ENCODE measurements at places on chromosomes 12 and 14.

DNA sequence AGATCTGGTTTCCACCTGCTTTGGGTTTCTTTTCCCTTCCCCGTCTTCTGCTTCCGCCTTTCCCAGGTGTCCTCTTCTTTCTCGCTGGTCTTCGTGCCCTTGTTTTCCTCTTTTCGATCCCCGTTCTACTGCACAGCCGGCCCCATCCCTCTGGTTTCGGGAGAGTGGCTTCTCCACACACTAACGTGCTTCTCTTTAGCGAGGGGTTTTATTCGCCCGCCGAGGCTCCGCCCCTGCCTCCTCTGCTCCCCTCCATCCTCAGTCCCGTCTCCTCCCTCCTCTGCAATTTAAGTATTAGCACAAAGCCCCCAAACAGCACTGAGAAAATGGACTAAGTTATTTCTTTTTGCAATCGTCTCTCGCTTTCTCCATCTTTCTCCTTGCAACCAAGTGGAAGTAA lies at the start of gene SLC7A8:
Gene SLC7A8, minus strand, starts transcription at position 182 of the 400 bp plus-strand sequence. CDS start 746 bp downstream, outside the sequence.
- DNase-seq, result no peak

GRCh38 chr12:15988983-15989755 lies 78.0 kb downstream of the DERA start:
- no peak for DNase-seq

DNA sequence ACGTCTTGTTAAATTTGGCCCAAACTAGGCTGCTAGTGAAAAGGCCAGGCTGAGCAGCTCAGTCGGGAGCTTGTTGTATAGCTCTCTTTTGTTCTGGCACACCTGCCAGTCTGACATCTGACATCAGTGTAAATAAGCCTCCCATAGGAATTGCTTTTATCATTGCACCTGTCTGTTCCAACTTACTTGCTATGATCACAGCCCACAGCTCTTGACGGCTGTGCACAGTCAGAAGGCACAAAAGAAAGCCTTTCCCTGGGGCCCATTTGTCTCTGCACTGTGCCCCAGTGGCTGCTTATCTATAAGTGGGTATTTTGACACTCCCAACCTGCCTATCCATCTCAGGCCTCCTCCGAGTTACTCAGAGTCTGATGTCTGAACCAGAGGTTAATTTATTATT lies 324.5 kb downstream of the NUAK1 start:
- no peak for DNase-seq

DNA sequence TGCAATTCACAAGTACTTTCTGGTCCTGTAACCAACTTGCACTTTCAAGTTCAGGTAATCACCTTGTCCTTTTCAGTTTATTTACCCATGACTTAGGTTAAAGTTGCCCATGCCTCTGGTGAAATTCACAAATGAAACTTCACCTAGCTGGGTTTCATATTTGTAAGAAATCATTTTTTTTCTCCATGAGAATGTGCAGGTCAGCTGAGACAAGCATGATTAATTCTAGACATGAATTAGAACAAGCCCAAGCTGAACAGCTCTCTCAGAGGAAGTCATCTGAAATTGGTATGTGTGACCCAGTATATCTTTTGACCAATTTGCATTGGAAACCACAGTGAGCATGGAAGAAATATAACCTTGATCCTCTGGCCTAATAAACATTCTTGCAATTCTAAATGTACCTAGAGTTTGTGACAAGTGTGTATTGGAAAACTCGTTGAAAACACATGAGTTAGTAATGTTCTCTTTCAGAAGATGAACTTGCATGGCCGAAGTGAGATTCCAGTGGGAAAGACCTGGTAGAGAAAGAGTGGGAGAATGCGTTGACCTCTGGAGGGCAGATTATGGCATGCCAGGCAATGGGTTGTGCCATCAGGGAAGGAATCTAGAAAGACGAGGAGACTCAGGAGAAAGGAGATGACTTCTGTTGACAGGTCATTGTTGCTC lies 486.5 kb downstream of the ZFP36L1 start:
- no peak for DNase-seq

DNA sequence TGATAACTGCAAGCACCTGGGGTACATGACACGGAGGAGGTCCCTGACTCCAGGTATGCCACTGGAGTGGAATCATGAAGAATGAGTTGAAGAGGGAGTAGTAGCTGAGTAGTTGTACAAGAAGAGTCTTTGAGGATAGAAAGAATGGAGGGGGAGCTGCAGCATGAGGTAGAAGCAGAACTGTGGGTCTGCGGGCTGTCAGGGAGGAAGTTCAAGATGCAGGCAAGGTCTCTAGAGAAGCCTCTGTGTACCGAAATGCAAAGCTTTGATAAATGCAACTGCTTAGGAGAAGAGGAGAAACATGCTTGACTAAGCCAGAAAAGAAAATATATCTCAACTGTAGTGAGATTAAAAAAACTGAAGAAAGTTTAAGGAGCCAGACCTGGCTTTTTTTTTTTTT lies 91.5 kb downstream of the CPNE8 start:
- DNase-seq, result peak; percentile 42

DNA sequence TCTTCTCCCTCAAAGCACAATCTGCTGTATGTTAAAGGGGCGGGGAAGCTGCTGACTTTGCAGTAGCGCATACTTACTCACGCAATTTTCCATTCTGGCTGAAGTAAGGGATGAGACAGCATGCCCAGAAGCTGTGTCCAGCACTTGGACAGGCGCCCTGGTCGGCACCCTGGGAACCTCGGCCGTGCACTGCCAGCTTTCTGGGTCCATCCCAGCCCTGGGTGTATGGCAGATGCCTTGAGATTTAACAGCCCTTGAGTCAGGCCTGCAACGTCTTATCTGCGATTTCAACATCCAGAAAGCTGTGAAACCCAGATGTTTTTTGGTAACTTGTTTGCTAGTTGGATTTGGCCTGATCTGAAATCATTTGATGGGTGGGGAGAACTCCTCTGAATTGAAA lies 16.1 kb downstream of the EML1 start:
- DNase-seq, result no peak

DNA sequence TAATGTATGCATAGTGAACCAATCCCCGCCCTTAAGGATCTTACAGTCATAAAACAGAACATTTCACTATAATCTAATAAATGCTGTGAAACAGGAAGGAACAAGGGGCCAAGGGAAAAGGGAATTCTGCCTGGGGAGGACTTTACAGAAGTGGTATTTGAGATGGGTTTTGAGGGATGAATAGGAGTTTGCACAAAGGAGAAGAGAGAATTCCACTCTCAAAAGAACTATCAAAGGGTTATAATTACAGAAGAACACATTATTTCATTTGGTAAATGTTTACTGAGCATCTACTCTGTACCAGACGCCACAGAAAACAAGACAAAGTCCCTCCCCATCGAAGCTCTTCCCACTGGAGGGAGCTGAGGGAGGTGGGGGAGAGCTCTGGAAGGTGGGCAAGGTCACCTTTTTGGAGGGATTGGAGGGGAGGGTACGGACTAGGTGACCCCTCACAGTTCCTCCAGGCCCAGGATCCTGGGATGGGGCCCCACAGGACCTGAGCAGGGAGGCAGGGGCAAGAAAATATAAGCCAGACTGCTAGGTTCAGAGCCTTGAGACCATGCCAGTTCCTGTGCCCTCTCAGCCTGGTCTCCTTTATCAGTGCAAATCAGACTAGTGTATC lies 24.5 kb downstream of the PHETA1 start:
- no peak for DNase-seq

- DNase-seq, result peak; percentile 36
Observed at GRCh38 chr14:93984987-93985410, 8.6 kb upstream of the ASB2 start.

GRCh38 chr12:92075425-92075914 lies 70.2 kb downstream of the BTG1 start:
- no peak for DNase-seq

GRCh38 chr12:124652661-124653060 lies 85.2 kb upstream of the NCOR2 start:
- DNase-seq, result no peak

DNA sequence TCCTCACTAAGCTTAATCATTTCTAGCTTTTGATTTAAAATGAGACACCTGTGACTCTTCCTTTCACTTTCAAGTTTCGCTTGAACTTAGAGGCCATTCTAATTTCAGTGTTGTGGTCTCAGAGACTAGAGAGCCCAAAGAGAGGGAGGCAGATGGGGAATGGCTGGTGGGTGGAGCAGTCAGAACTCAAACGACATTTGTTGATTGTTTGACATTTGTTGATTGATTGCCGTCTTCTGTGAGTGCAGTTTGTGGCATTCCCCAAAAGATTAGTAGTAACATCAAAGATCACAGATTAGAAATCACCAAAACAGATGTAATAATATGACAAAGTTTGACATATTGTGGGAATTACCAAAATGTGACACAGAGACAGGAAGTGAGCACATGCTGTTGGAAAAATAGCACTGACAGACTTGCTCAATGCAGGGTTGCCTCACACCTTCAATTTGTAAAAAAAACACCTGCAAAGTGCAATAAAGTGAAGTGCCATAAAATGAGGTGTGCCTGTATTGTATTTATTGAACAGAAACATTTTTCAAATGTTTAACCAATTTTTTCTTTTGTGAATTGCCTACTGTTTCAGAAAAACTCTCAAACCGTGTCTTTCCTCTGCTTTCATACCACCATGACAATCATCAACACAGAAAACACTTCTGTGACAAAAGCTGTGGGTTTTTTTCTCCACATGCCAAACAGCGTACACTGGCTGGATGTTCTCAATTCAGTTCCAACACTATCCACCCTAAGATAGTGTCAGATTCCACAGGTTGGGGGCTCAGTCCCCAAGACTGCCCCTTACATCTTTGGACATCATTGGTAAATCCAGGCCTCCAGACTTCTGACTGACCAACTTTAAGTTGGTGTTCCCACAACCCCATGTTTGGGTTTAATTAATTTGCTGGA lies 376.3 kb upstream of the RGS6 start:
- DNase-seq, result peak; percentile 25

DNA sequence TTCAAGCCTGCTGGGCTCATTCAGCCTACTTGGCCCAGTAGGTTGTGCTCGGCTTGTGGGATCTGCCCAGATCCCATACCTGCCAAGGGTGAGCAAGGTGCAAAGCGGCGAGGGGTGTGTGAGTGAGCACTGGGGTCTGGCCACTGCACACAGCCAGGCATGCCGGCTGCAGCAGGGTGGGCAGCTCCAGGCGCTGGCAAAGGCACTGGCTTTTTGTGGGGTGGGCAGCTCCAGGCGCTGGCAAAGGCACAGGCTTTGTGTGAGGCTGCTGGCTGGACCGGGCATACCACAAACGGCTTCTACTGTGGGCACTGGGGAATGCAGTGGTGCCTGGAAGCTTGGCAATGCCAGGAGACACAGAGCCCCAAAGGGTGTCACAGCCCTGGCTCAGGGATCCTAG lies 137.4 kb downstream of the SLC16A7 start:
- no peak for DNase-seq

- no peak for DNase-seq
Observed at GRCh38 chr12:68440068-68440581, 108.0 kb upstream of the MDM1 start.

- no peak for DNase-seq
Observed at GRCh38 chr12:130074661-130075406, 87.4 kb upstream of the FZD10 start.

DNA sequence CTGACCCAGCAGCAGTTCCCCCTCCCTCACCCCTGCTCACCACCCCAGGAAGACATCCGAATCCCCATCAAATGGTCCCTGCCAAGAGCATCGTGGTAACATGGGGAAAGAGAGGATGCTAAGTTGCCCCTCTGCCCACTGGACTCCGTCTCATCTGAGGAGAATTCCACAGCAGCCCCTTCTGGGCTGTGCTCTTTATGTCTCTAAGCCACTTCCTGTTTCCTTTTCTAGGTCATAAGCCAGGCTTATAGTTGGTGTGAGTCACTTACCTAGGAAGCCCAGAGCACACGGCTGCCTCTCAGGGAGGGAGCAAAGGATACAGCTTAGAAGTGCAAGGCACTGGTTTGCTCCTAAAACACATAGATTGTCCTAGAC lies 76.0 kb downstream of the VCPKMT start:
- peak; percentile 84 for DNase-seq

DNA sequence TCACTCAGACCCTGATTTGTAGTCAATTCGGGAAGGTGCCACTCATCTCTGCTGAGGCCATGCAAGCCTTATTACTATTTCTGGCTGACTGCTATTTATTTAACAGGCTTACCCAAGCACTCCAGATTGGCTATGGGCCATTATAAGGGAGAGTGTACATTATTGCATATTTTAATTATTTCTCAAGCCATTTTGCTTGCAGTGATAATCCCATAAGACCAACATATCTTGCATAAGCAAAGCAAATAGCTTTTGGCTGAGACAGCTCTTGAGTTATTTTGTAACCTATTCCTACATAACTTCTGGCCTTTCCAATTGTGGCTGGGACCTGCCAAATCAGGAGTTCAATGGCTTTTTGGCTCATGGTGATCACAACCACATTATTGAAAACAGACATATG lies 509.6 kb upstream of the USP15 start:
- DNase-seq, result no peak

GRCh38 chr12:12474931-12475795 lies 87.5 kb downstream of the DUSP16 start:
- peak; percentile 87 for DNase-seq

- no peak for DNase-seq
Observed at GRCh38 chr14:23933108-23933741, 20.3 kb upstream of the DHRS4 start.

- no peak for DNase-seq
Observed at GRCh38 chr12:32595251-32595650, 83.8 kb upstream of the DNM1L start.

DNA sequence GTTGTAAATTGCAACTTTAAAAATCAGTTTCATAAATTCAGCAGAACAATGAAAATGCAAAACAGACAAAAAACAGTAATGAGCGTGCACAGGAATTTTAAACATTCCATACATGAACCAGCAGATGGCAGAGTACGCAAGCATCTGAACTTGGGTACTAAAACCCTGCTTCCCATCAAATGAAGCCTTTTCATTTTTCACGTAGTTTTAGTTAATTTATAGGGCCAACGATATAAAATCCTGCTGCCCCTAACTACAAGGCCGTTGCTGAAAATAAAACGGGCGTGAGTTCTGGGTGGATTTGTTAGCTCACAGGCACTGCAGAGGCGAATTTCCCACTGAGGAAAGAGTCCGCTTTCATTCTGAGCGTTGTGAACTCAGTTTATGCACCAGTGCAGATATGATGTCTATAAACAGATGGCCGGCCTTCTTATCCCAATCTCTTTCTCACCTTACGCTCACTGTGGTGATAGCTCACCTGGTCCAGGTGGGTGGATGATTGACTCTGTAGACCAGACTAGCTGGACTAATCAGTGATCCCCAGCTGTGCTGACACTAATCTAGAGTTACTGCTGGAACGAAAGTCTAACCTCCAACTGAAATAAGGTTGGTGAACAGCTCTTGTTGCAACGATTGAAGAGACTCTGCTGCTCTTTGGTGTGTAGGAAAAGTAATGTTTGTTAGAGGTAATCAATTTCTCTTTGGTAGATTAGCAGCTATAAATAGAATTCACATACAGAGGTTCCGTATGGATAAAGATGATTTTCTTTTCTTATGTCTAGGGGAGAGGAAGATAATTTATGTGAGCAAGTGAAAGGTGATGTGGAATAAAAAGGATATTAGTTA lies 89.2 kb downstream of the PDZRN4 start:
- peak; percentile 25 for DNase-seq

- DNase-seq, result no peak
Observed at GRCh38 chr12:114414866-114415524, 9.1 kb upstream of the TBX5 start.

- DNase-seq, result no peak
Observed at GRCh38 chr12:79083181-79083580, 218.6 kb downstream of the SYT1 start.
